ENCODE measurements at places on chromosomes 4 and X.

DNA sequence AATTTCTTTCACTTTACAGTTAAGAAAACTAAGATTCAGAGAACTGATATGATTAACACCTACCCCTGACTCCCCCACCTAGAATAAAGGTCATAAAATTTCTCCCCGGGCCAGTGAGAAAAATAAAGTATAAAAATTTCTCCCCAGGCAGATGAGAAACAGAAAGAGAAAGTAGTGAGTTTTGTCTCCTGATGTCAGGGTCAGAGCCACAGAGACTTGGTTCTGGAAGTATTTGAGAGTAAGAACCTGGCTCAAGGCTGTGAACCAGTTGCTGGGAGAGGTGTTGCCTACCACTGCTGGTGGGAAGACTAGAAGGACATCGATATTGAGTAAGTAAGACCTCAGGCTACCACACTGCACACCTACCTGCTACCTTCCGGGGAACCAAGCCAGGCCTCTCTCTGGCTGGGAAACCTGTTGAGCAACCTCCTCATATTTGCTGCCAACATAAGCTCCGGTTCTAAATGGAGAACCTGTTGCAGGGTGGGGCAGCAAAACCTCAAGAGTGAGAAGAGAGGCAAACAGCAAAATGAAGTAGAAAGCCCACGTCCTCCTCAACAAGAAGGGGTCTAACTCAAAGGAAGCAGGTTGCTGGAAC is 104.2 kb upstream of the PUDP start:
- DNase-seq, result peak; percentile 5

GRCh38 chr4:646460-646859 is 21.1 kb downstream of the PDE6B start:
- DNase-seq, result no peak

GRCh38 chr4:163662768-163663167 is 168.3 kb downstream of the TMA16 start:
- DNase-seq, result no peak

DNA sequence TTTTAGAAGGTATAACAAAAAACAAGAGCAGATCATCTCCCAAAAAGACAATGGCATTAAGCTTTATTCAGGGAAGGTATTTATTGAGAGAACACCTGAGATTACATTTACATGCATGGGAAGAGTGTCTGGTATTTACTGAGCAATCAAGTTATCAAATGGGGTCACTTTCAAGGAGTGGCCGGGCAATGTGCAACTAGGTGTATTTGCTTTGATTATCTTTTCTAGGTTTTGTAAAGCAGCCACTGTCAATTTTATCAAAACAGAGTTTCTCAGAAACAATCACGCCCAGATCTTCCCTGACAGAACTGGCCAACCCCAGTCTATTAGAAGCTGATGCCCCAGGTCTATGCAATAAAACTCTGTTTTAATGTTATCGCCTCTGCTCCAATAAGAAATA is 169.5 kb downstream of the GLRA2 start:
- no peak for DNase-seq

GRCh38 chr4:94913316-94913715 is 155.6 kb downstream of the BMPR1B start:
- no peak for DNase-seq

DNA sequence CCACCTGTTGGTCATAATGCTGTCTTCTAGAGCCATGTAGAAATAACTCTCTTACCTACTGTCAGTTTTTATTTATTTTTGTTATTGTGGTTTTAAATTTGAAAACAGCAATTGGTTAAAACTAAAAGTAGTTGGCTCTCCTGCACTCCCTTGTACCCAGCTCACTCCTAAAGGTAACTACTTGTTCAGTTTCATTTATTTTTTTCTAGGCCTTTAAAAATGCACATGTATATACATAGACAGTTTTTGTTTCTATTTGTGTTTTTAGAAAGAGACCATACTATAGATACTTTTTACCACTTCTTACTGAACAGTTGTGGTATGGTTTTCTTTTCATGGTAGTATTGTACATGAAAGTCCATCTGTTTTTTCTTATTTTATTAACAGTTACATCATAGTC is 16.8 kb downstream of the SMAD1 start:
- no peak for DNase-seq

- DNase-seq, result no peak
Measured at GRCh38 chr4:147927377-147928137, 195.7 kb downstream of the ARHGAP10 start.

- DNase-seq, result no peak
Measured at GRCh38 chr4:70743731-70744130, 22.0 kb downstream of the RUFY3 start.

DNA sequence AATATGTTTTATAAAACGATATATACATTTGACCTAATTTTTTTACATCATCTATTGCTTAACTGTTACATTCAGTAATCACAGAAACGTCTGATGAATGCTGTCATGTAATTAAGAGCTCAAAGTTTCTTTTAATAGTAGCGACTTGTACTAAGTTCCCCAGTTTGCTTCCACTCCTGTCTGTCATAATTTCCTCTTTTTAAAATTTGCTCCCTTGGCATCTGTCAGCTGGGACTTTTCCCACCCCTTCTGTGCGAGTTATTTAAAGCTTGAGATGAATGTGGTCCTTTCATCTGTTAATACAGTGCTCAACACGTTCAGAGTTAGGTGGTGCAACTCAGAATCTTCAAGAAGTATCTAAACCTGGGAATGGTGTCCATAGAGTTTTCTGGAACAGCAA is 1.2 kb downstream of the RAP1GDS1 start:
- DNase-seq, result no peak

DNA sequence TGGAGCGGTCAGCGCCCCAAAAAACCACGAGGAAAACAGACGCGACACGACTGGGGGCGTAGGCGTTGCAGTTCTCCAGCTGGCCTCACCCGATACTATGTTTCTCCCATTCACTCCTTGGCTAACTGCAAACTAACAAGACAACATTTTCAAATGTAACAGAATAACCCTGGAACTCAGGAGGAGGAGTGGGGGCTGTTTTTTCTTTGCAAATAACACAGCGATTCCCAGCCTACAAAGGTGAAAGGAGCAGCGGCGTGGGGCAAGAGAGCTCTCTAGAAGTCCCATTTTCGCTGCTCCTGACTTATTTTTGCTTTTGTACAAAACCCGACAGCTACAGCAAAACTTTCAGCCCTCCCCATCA is 1.6 kb downstream of the SOX3 start:
- DNase-seq, result no peak

DNA sequence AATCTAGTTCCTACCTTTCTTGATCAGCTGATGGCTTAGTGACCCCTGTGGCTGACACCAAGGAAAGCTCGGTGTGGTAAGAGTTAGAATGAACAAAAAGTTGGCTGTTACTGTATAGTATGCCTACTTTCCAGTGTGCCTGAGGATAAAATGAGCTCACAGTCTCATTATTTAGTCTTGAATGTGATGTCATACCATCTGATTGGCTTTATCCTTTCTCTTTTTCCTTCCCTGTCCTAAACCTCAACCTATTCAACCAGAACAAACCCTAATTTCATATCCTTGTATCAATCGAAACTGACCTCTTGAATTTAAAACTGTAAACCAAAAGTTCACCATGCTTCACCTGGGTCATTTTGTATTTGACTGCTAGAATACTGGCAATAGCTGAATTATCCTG is 156.4 kb downstream of the PPARGC1A start:
- DNase-seq, result no peak

DNA sequence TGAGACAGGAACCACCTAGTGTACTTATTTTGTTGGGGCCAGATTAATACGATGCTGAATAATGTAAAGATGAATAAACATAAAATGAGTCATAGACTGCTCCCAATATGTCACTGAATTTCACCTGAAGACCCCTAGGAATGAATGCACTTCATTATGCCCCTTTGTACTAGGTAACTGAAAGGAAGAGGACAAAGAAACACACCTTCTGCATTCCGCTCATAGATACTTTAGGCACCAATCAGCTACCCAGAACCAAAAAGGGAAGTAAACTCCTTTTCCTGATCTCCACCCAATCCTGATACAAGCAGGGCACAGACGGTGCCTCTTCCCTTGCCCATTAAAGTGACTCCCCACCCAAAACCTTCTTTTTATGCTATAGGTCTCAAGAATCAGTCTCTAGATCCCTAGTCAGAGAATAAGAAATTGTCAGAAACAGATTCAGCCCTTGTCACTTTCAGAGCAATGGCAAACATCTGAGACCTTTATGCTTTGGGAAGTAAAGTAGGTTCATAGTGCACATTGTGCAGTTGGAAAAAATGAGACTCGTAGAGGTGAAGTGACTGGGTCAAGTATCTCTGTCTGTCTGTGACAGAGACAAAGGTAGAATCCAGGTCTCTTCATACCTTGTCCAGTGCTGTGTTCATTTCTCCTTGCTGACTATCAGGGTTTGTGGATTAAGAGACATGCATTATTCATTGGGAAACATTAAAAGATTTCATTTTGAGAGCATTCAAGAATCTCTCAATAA is 2.3 kb downstream of the GPR174 start:
- DNase-seq, result no peak

GRCh38 chrX:148500423-148501385 is at the start of gene AFF2:
Gene AFF2 (plus strand): TSS chrX:148500617. CDS start chrX:148501098, 481 bp downstream.
- no peak for DNase-seq

DNA sequence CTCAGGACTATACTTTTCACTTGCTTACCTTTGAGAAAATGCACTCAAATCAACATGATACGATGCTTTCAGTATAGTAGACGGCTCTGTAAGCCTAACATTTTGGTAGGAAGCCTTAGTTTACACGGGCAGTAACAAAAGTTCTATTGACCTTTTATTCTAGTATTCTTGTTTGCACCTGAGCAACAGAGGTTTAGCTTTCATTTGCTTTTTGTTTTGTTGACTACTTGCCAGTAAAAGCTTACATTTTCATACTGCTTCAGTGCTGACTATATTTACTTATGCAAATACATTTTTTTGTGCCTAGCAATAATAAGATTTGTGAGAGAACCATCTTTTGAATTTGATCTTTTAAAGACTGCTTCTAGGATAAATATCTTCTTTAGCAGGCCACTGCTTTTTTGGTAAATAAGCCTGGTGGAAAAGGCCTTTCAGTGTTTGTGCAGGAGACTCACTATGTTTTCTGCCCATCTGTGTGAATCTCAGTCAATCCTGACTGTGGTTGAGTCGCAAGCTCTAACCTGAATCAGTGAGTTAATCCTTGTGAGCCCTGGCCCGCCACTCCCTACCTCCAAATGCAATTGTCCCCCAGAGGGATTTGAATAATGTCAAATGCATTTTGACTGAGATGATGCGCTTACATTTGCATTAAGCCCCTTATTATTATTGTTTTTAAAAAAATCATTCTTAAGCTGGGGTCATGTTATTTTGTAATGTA is 21.9 kb downstream of the FHIP1A start:
- no peak for DNase-seq

- peak; percentile 5 for DNase-seq
Measured at GRCh38 chr4:82050796-82051195, 323.0 kb downstream of the HNRNPD start.

DNA sequence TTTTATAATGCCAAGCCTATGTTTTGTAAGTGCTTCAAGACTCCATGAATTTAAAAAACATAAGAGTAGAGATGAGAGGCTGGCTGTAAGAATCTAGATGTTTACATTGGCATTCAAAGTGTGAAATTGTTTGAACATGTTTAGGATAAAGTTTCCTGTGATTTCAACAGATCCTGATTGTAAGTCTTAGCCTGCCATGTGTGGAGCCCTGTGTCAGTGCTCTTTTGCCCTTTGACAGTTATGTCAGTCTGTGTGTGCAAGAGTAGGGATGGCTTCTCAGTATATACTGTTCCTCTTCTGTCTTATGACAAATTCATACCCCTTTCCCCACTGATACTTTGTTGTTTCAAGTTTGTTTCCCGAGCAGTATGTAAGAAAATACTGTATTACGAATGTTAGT is 68.2 kb downstream of the USP9X start:
- peak; percentile 8 for DNase-seq

DNA sequence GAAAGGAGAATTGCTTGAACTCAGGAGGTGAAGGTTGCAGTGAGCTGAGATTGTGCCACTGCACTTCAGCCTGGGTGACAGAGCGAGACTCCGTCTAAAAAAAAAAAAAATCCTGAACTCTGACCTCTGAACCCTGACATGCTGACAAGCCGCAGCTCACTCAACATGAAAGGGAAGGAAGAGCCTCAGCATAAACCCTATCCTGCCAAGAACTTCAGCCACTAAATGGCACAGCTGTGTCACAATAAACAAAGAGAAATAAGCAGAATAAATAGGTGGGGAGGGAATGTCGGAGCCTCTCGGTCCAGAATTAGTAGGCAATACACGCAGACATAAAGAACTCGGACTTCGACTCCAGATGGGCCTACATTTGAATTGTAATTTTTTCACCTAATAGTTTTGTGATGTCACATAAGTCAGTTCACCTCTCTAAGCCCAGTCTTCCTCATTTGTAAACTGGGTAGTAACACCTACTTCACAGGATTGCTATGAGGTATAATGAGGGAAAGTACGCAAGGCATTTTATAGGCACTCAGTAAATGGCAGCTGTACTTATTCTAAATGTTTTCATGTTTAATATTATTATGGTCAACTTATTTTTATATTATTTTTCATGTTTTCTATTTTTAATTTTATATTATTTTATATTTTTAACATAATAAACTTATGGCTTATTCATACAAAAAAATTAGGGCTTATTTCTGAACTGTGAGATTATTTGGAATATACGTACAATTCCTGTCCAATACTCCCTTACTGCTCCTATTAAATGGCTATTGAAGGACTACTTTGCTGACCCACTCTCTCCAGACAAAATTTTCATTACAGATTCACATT is 243.4 kb downstream of the SCFD2 start:
- DNase-seq, result no peak

DNA sequence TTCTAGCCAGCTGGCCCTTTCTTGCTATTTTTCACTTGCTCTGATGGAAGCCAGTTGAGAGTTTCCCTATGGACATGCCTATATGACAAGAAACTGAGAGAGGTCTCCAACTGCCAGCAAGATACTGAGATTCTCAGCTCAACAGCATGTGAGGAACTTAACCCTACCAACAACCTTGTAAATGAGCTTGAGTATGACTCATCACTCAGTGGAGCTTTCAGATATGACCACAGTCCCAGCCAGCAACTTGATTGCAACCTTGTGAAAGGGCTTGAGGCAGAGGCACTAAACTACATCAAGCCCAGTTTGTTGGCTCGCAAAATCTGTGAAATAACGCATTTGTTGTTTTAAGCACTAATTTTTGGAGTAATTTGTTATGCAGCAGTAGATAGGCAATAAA is 175.8 kb downstream of the COMMD8 start:
- no peak for DNase-seq

DNA sequence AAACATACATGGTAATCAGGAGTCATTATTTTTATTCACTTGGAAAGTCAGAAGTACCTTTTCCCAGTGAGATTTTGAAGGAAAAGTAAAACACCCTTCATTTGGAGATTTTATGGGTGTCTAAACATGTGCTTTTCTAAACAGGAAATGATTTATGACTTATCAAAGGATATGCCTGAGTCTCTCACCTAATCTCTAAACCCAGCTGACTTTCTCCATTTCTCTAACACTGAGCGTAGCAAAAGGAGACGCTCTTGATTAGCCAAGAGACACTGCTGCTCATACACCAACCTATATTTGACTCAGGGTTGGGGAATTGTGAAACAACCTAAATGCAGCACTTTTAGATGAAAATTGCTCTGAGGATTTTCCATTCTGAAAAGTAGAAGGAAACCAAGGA is 468.5 kb upstream of the FTHL17 start:
- DNase-seq, result no peak

- peak; percentile 69 for DNase-seq
Measured at GRCh38 chrX:109774706-109775105, 41.6 kb upstream of the ACSL4 start.

GRCh38 chrX:53445977-53446376 is 11.8 kb upstream of the HSD17B10 start:
- DNase-seq, result no peak

- no peak for DNase-seq
Measured at GRCh38 chr4:105837037-105837436, 58.2 kb upstream of the NPNT start.
